ENCODE measurements at places on chromosomes 13 and 19. TPM values are rescaled to one million over a fixed set of nuclear protein-coding genes. Genes with fewer than 3 reads are reported as not detected.

CCL25 gene
- not detected for total RNA-seq

TDRD3 gene
- 19.0 TPM for total RNA-seq

SKA3 gene
- 7.7 TPM for total RNA-seq

PPP1R37 gene
- total RNA-seq = 24.2 TPM

ZNF93 gene
- 2.6 TPM for total RNA-seq

VAV1 gene
- 1.3 TPM for total RNA-seq

ZNF709 gene
- 0.52 TPM for total RNA-seq

SHC2 gene
- total RNA-seq = 1.7 TPM

GFY gene
- total RNA-seq = not detected

UBAC2 gene
- 59.4 TPM for total RNA-seq

PGLYRP1 gene
- not detected for total RNA-seq

SIGLEC8 gene
- total RNA-seq = not detected

SHANK1 gene
- total RNA-seq = 0.04 TPM

ZNF675 gene
- total RNA-seq = 10.6 TPM

ZNF536 gene
- total RNA-seq = 0.20 TPM

CCDC70 gene
- total RNA-seq = not detected

PLEKHA4 gene
- total RNA-seq = 8.1 TPM

ZNF667 gene
- 0.76 TPM for total RNA-seq

ZNF570 gene
- total RNA-seq = 1.4 TPM

ZNF708 gene
- total RNA-seq = 4.5 TPM

MBD3L2 gene
- total RNA-seq = not detected

PPP1R12C gene
- 33.3 TPM for total RNA-seq

CCDC169 gene
- total RNA-seq = 0.40 TPM

KLHL1 gene
- not detected for total RNA-seq

MCEMP1 gene
- total RNA-seq = 0.24 TPM

GPR4 gene
- 0.56 TPM for total RNA-seq

ZFP36 gene
- 141 TPM for total RNA-seq

PLA2G4C gene
- 0.32 TPM for total RNA-seq

ERICH6B gene
- not detected for total RNA-seq

WBP4 gene
- total RNA-seq = 5.3 TPM

KLC3 gene
- 17.5 TPM for total RNA-seq

ZNF763 gene
- 0.96 TPM for total RNA-seq

IGSF23 gene
- total RNA-seq = not detected

COX7A1 gene
- 3.5 TPM for total RNA-seq

SERP2 gene
- total RNA-seq = 1.2 TPM

SIPA1L3 gene
- total RNA-seq = 15.0 TPM

TRMT1 gene
- total RNA-seq = 23.8 TPM

TMEM59L gene
- 0.28 TPM for total RNA-seq

DHDH gene
- 1.2 TPM for total RNA-seq

LRP3 gene
- 3.9 TPM for total RNA-seq

CYP2A7 gene
- total RNA-seq = not detected

FUT3 gene
- 104 TPM for total RNA-seq

DZIP1 gene
- 5.4 TPM for total RNA-seq

CCDC8 gene
- total RNA-seq = 0.80 TPM

ZIM2 gene
- not detected for total RNA-seq

LPAR6 gene
- 71.7 TPM for total RNA-seq

CFAP97D2 gene
- not detected for total RNA-seq

RFXAP gene
- 2.6 TPM for total RNA-seq

ACP7 gene
- 0.32 TPM for total RNA-seq

DYRK1B gene
- 10.1 TPM for total RNA-seq

NLRP4 gene
- not detected for total RNA-seq

LIM2 gene
- not detected for total RNA-seq

GGACT gene
- total RNA-seq = 3.6 TPM

SLC15A1 gene
- 2.9 TPM for total RNA-seq

PRR22 gene
- 1.8 TPM for total RNA-seq

RNF17 gene
- not detected for total RNA-seq

Data from esophagus mucosa (tissue), 1 donor.